ENCODE measurements at places on chromosomes 13 and 19.
A peak's percentile ranks its signal among the peaks of the same experiment; 100 is the strongest.

- DNase-seq: peak; percentile 52
Measured at GRCh38 chr13:30376426-30377311, 45.6 kb upstream of the UBE2L5 start.

DNA sequence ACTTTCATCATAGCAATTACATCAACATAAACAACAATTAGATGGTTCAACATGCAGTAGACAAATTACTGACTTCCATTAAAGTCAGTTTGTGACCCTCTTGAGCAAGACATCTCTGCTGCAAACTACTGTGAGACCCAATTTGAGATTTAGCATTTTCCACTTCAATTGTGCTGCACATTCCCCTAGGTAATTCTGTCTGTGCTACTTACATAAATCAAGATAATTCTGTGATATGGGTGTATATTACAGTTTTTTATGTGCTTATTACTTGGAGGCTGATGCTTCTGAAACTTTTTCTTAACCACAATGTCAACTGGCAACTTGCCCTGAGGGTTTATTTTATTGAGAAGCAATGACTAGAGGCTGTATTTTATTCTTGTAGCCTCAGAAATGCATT is 1714.4 kb downstream of the OLFM4 start:
- DNase-seq: no peak

GRCh38 chr19:34220472-34221063 is 33.8 kb upstream of the GARRE1 start:
- no peak for DNase-seq

- no peak for DNase-seq
Measured at GRCh38 chr19:43847884-43848283, 20.8 kb downstream of the ZNF283 start.

- DNase-seq: no peak
Measured at GRCh38 chr13:100497389-100497788, 91.2 kb downstream of the GGACT start.

DNA sequence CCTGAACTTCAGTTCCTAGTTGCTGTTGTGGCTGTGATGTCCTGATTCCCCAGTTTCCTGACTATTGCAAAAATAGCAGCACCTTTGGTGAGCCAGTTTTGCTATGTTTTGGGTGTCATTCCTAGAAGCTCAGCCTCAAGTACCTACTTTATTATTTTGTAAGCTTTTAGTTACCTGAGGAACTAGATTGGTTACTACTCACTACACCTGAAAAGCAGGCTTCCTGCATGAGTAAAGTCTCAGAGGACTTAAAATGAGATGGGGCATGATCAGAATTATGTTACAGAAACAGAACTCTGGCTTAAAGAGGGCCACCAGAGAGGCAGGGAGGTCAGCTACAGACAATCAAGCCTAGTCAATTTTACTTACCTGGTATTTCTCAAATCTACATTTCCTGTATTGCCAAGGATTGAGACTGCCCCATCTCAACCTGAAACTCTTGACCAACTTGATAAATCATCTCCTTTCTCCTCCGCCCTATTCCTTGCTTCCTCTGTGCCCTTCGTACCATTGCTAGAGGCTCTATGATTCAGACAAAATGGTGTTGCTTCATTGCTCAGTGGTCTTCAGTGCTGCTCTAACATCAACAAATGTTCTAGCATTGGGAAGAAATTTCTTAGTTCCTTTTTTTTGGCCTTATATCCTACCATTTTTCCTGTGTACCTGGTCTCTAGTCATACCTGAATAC is 58.9 kb downstream of the RAP2A start:
- DNase-seq: no peak

DNA sequence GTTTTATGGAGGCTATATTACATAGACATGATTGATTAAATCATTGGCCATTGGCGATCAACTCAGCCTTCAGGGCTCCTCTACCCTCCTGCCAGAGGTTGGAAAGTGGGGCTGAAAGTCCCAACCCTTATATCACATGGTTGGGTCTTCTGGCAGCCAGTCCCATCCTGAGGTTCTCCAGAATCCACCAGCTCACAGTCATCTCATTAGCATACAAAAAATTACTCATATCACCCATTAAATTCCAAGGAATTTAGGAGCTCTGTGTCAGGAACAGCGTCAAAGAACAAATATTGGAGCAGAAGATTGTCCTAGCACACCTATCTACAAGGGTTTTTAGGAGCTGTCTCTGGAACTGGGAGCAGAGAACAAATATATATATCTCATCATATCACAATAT is 39.4 kb upstream of the FARP1 start:
- no peak for DNase-seq

GRCh38 chr13:44243198-44243857 is 130.3 kb upstream of the SERP2 start:
- DNase-seq: no peak

- DNase-seq: no peak
Measured at GRCh38 chr13:54750521-54750920, 1721.9 kb downstream of the OLFM4 start.

GRCh38 chr19:46718157-46718933 is 1.4 kb upstream of the PRKD2 start:
- DNase-seq: peak; percentile 68

DNA sequence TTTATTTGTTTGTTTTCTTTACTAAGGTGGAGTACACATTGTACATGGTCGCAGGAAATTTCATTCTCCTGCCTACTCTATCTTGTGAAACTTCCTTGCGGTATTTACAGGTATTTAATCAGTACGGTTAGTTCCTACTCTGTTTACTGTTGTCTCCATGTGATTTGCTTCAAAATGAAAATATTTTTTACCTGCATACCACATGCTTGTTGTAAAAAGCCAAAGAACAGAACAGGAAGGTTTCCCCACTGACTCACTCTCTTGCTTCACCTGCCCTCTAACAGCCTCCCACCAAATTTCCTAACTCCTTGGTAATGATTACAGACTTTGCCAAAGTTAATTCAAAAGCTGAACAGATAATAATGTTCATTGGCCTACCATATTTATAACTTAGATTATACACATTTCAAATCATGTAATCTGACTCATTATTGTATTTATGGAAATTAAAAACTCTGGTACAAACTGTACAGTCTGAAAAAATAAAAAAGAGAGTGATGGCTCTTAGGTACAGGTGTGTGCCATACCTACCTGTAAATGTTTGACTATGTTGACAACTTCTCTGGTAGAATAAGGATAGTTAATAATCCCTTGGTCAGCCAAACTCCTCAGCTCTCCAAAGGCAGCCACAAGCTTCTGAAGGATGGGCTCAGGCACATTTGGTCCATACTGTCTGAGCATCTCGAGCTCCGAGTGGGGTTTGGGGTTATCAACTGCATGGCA is 239.9 kb downstream of the VWA8 start:
- no peak for DNase-seq

- no peak for DNase-seq
Measured at GRCh38 chr13:101511766-101512165, 59.3 kb downstream of the ITGBL1 start.

DNA sequence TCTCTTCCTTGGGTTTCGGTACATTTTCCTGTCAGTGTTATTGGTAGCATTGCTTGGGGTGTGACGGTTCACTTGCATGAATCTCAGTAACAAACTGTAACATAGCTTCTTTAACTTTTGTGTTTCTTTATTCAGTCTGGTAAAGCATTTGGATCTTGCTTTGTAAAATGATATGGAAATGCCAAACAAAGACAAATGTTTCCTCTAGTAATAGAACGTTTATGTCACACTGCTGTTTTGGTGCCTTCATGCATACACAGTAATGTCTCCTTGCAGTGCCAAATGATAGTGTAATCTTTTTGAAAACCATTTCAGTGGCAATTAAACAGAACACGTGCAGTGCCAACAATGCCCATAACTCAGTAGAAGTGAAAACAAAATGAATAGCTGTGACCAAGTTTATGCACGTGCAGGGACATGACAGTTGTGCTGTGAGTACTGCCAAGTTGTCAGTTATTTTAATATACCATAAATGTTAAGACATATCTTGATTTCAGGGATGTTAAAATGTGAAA is 110.8 kb downstream of the RXFP2 start:
- no peak for DNase-seq

DNA sequence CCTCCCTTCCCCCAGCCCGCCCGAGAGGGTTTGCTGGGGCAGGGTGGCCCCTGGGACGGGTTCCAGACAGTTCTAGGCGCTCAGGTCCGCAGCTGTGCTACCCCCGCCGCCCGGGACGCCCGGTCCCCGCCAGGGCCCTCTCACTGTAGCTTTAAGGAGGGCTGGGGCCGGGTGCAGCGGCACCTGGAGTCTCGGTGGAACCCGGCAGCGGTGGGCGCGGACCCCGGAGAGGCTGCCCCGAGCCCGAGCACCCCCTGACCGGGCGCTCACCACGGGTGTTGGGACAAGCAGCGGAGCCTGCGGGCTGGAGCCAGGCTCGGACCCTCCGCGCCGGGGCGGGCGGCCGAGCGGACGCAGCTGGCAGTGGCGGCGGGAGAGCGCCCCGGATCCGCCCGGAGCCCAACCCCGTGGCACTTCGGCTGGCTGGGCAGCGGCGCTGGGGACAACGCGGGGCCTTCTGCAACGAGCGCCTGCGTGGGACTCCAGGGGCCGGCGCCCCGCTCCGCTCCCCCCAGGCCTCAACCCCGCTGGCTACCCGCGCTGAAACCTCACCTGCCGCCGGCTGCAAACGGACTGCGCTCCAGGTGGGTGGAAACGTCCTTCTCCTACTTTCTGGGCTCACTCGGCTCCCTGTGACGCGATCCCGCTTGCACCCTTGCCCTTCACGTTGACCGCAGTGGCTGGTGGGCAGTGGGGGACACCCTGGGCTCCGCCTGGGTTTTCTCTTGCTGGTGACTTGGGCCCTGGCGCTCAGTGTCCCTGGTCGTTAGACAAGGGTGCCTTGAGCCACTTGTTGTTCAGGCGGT is 81.1 kb downstream of the ZNF429 start:
- DNase-seq: no peak

GRCh38 chr19:46660008-46660517 is 919 bp downstream of the DACT3 start:
- no peak for DNase-seq

DNA sequence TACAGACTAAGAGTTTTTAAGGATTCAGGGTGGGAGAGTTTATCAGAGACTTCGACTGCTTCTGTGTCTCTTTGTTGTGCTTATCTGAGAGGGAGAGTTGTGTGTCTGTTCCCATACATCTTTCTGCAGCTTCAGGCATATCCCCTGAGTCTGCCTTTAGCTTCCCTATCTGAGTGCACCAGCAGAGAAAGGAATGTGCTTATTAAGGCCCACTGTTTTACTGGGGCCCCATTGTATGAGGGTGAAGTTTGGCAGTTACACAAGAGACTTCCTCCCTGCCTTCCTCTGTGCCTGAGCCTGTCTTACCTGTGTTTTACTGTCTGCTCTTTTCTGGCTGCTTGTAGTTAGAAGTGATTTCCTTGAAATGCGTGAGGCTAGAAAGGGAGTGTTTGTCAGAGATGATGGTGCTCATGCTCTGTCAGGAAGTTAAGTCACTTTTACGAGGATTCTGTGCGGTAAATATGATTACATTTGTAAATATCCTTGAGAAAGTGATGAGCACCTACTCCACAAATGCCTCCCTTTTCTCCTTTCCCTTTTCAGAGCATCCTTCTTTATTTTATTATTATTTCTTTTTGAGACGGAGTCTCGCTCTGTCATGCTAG is 1228.9 kb upstream of the MIR17HG start:
- no peak for DNase-seq

DNA sequence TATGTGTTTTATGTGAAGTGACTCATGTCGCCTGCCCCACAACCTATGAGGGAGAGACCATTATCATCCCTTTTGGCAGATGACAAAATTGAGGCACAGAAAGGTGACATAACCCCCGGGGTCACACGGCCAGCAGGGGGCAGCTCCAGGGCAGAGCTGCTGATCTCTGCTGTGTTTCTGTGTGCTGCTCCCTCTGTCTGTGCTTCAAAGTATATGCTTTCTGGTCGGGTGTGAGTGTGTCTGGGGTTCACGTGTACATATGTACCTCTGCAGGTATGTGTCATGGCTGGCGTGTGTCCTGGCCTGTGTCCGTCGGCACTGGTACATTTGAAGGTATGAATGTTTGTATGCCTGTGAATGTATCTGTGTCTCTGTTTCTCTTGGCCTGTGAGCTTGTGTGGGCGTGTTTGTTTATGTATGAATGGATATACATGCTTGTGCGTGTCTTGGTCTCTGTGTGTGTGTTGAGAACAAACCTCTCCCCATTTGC is 7.1 kb downstream of the LIPE start:
- DNase-seq: peak; percentile 86

DNA sequence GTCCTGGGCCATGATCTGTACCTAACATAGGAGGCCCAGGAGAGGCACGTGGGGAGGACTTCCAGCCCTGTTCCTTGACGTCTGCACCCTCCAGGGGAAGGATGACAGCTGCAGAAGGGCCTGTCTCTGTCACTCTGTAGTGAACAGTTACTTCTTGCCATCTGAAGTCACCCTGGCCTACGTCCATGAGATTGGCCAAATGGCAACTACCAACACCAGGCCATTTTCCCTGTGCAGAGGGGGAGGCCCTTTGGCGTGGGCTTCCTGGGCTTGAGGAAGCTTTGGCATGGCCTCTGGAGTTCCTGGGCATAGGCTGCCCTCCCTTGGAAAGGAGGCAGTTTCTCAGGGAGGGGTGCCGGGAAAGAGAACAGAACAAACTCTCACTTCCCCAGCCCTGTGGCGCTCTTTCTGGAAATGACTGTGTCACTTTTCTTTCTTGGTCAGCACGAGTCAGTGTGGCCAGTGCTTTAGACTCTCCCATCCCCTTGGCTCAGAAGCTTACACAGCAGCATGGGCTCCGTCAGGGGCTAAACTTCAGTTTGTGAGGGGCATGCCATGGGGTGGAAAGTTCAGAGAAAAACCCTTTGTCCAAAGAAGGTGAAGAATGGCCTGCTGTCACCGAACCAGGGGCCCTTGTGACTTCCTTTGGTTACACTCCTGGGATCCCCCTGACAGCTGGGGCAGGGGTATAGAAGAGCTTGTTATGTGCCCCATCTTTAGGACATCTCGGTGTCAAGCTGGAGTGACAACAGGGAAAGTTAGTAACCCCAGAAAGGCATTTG is 5.3 kb downstream of the CARM1 start:
- no peak for DNase-seq

- no peak for DNase-seq
Measured at GRCh38 chr19:8158411-8159074, 9.2 kb upstream of the FBN3 start.

- no peak for DNase-seq
Measured at GRCh38 chr13:28401303-28402056, 93.4 kb downstream of the FLT1 start.

GRCh38 chr19:10617409-10618121 is 7.8 kb upstream of the SLC44A2 start:
- DNase-seq: no peak

GRCh38 chr19:6514926-6515544 is 12.9 kb upstream of the TUBB4A start:
- no peak for DNase-seq

- no peak for DNase-seq
Measured at GRCh38 chr19:8457209-8457608, 12.4 kb downstream of the HNRNPM start.
